HS-5 (cell line): ENCODE measurements at places on chromosomes 1 and 21.

DNA sequence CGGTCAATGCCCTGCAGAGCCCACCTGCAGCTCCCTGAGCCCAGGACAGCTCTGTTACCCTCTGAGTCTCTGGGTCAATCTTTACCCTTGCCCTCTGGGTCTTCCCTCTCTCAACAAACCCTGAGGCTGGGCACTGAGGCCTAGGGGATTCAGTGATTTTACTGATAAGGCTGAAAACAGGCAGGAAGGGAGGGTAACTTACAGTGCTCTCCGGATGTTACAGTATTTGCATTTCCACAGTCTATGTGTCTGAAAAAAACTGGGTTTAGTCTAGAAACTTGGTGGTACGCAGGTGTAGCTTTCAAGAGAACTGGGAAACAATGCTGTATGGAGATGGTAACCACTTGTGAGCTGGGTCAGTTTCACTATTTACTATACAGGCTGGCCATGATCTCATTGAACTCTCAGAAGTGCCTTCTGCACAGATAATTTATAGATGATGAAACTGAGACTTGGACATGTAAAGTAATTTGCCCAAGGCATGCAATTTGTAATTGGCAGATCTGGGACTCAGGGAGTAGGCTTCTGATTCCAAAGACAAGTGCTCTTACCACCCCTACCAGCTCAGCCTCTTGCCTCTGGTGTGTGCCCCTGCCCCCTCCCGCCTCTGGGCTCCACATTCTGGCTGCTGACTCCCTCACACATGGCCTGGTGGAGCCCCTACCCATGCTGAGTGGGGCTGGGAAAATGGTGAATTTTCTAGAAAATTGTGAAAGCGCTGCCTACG lies 48.8 kb downstream of the TENT5C start:
- no peak for DNase-seq

- DNase-seq, result no peak
Measured at GRCh38 chr1:53325326-53326087, 2.4 kb downstream of the LRP8 start.

DNA sequence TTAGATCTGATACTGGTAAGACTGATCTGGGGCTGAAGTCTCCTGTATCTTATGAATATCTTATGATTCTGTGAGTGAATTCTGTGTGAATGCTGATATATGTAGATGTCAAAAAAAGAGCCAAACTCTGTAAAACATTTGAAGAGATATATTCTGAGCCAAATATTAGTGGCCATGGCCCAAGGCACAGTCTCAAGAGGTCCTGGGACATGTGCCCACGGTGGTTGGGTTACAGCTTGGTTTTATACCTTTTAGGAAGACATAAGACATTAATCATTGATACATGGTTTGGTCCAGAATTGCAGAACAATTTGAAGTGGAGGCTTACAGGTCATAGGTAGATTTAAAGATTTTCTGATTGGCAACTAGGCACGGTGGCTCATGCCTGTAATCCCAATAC lies 118.3 kb downstream of the KCNK1 start:
- DNase-seq, result no peak

- no peak for DNase-seq
Measured at GRCh38 chr1:25524568-25525360, 18.6 kb upstream of the LDLRAP1 start.

DNA sequence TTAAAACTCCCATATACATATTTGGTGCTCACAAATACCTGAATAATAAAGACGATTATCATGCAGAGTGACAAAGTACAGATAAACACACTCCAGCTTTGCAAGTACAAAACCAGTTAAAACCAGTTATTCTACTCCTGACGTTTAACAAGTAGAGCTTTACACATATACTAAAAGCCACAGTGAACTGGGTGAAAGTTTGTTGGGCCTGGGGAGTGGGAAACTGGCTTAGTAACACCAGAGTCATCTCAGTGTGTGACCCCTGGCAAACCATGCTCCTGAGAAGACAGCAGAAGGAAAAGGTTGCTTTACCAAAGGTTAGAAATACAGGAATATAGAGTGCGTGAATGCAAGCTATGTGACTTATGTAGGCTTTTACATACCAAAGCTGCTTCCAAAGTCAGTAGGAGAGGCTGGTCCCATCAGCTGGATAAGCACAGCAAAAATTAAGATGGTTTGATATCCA lies 148.1 kb downstream of the NRIP1 start:
- DNase-seq, result no peak

DNA sequence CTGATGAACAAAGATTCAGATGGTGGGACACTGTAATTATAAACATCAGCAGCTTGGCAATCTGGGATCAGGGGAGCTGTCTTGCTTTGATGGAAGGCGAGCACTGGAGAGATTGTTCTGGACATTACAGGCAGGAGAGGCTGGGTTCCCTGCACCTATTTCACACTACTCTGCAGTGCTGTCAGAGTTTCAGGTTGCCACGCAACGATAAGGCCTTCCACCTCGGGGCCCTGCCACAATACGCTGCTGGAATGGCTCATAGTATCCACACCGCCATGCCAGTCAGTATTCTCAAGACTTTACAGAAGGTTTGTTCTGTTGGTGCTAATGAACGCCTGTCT lies 96.8 kb downstream of the GLIS1 start:
- DNase-seq, result no peak

DNA sequence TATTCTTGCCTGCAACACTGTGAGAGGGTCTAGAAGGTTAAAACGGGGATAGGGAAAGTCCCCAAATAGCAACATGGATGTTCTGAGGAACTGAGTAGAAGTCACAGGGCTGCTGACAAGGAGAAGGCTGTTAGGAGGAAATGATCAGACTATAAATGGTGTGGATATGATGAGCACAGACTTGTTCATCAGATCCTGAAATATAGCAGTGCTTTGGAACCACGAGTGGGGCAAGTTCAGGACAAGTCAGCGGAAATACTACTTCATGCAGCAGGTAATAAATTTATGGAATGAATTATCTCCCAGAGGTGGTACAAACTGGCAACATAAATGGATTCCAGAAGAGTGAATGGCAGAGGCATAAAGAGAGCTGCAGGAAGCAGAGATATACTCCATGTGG lies 3.2 kb upstream of the KIAA0040 start:
- DNase-seq, result no peak

DNA sequence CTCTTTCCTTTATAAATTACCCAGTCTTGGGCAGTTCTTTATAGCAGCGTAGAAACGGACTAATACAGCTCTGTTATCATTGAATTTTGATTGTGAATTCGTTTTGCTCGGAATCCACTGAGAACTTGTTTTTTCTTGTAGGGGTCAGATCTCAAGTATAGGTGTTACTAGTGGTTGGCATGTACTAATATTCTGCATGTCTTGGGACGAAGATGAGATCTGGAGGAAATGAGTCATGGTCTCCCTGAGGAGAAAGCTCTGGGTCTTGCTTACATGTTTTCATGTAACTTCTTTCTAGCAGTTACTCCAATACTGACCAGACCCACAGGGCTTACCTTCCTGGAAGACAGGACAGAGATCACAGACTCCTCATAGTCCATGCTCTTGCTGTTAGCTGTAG lies 30.3 kb downstream of the ZSCAN20 start:
- peak; percentile 5 for DNase-seq

GRCh38 chr21:45474323-45474950 lies 67.8 kb downstream of the SLC19A1 start:
- no peak for DNase-seq

GRCh38 chr1:232428786-232429530 lies 201.0 kb downstream of the SIPA1L2 start:
- DNase-seq, result no peak

DNA sequence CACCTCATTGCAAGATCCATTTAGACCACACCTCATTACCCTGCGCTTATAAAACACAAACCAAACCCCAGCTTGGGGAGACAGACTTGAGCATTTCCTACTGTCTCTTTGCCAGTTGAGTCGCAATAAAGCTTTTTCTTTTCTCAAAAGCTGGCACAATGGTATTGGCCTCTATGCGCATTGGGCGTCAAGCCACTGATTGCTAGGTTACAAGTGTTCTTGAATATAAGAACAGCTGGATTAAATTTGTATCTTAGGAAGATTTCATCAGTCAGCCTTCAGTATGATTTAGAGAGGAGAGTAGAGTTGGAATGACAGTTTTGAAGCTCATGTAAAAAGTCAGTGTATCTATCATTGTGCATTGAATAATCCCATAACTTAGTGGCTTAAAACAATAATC lies 84.9 kb upstream of the RAB4A start:
- DNase-seq, result no peak

DNA sequence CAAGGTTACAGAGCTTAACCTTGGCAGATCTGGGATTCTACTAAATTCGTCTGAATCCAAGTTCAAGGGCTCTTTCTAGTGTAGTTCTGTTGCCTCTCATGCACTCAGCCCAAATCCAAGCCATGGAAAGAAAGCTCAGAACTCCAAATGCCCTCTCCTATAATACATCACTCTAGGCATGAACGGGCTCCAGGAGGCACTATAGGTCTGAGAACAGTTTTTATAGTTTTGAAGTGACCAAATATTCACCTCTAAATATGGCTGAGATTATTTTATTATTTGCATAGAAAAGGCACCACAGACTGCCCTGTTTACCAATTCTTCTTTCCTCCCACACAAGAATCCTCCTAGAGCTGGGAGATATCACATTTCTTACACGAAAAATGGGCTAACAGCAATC lies 327.9 kb upstream of the BEND5 start:
- DNase-seq, result no peak

- peak; percentile 59 for DNase-seq
Measured at GRCh38 chr1:67162954-67163353, 3.3 kb upstream of the IL23R start.
